ENCODE measurements at places on chromosomes 6 and 20.

GRCh38 chr6:144252259-144252658 lies 32.9 kb upstream of the UTRN start:
- DNase-seq, result no peak

DNA sequence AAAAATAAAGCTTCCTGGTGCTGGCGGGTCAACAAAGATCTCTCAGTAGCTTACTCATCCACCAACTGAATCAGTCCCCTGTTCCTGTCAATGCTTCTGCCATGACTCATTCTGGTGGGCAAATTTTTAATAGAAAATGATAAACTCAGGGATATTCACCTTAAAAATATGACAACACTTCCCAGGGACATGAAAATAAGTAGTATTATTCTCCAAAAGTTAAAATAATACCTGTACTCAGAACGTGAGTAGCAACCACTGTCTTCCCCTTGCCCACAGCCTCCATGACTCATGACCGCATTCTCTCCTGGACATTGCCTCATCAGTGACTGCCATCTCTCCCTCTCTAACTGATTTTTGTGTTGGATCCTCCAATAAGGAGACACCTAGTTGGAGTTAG lies 552.3 kb downstream of the KIF16B start:
- no peak for DNase-seq

DNA sequence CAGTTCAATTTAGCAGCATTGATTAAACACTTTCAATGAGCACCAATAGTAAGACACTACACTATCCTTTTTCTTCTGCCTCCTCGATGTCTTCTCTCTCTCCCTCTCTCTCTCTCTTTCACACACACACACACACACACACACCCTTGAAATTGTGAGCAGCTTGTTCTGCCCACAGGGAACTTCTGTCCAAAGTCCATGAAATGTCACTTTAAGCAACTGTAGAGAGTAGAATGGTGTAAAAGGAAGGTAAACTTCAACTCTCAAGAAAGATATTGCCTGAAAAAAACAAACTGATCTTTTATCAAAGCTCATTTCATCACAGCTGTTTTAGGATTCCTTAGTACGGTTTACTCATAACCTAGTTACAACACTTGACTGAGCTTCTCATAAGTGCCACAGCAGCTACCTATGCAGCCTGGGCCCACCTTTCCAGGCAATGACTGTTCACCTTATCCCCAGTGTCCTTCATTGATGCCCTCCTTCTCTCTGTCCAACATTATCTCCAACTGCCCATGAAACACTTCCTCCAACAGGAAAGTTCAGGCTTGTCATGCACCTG lies 107.0 kb downstream of the TNFRSF21 start:
- DNase-seq, result no peak

GRCh38 chr6:11092668-11093375 lies 812 bp upstream of the SMIM13 start:
- DNase-seq, result peak; percentile 41

- no peak for DNase-seq
These were observed 24.1 kb downstream of the NPEPL1 start for GRCh38 chr20:58716476-58717277.

DNA sequence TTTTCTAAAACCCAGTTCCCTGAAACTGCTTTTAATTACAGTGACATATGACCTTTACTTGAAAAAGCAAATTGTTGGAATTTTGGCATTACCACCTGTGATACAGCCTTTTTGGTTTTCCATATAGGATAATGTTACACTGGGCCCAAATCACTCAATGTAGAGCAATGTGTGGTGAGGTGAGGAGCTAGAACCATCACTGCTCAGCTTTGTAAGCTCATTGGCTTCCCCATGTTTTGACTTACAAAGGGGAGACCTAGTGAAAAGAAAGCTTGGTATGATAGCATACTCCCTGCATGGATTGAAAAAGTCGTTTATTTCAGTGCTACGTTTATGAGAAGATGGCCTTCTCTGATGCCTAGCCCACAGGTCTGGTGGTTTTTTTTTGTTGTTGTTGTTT lies 470.4 kb upstream of the EPHA7 start:
- no peak for DNase-seq

- no peak for DNase-seq
These were observed 96.2 kb downstream of the SESN1 start for GRCh38 chr6:108998485-108998884.

DNA sequence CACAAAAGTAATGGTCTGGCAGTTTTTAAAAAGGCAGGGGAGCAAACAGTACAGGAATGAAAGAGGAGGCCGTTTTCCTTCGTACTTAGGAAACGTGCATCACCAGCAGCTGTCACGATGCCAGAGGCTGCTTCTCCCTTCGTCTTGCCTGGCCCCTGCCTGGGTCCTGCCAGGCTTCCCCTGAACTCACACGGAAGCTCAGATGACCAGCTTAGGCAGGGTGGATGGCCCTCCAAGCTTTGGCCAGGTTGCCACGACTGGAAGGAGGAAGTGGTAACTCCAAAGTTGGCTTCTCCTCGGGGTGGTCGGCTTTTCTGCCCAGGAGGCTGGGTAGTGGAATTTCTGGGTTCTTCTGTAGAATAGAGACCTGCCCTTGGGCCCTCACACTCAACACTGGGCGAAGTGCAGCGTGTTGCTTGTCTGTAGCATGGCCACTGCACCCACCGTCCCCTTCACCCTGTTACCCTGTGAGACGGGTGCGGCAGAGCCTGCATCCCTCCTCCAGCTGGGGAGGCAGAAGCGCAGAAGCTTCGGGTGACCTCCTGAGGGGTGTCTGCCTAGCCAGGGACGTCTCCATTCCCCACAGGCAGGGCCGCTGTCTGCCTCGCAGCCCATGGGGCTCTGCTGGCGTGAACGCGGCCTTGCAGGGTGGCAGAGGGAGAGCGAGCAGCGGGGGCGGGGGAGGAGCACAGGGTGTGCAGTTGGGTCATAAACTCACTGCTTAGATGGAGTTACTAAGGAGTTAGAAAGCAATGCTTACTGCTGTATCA lies 18.4 kb upstream of the RBM38 start:
- DNase-seq, result no peak

DNA sequence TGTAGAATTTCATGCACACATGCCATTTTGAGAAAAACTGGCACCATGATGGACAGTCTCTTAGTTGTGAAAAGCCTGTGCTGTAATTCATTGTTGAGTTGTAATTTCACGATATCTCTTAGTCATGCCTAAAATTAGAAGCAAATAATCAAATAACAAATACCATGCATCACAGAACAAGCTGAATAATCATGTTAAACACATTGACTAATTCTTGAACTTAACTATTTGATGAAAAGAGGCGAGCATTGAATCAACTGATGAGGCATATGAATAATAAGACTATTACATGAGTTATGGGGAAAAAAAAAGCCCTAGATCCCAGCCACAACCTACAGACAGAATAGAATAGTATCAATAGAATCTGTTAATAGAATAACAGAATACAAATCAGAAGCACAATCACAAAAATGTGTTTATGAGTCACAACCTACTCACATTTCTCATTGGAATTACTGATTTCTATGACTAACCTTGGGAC lies 14.2 kb upstream of the RNF217 start:
- no peak for DNase-seq

GRCh38 chr6:7311176-7311575 lies 1.8 kb downstream of the SSR1 start:
- DNase-seq, result no peak

DNA sequence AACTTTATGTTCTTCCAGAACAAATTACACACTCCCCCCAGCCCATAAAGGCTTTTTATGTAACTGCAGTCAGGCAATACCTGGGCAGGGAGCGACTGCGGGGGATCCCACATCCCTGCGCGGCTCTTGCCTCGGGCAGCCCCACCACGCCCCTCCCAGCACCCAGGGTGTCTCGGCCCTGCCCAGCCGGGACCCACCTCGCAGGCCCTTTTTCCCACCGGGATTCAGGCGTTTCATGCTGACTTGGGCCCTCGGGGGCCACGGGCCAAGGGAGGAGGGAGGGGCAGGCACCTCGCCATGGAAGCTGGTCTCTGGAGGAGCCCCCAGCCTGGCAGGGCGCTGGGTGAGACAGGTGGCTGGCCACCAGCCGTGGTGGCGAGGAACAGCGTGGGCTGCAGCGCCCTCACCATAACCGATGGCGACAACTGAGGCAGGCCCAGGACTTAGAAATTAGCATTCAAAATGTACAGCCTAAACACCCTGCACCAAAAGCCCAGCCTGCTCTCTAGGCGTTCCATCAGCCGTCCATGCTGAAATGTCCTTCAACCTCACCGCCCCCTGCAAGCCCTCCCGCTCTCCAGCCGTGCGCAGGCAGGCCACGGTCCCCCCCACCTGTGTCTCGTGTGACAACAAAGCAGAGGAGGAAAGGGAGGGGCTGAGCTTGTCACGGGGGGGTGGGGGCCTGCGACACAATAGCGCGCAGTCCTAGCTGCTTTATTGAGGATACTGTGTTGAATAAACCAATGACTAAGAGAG lies 15.1 kb upstream of the FOXC1 start:
- DNase-seq, result no peak

- no peak for DNase-seq
These were observed 724 bp downstream of the CDKN1A start for GRCh38 chr6:36679043-36679833.

DNA sequence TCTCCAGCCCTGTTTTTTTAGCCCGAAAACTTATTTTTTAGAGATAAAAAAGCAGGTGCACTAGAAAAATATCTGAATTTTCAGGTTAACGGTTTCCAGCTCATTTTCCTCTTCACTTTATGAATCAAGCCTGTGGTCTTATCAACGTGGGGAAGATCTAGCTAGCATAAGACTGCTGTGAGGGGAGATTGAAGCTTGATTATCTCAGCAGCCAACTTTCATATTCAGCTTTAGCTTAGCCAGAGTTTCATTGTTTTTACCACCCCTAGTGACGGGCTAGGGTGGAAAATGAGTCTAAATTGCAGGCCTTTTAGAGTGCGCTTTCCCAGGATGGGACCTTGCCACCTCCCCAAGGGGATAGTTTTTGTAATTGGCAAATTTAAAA lies 11.9 kb upstream of the RBM38 start:
- no peak for DNase-seq

GRCh38 chr6:26576929-26577719 lies 19.6 kb upstream of the ABT1 start:
- no peak for DNase-seq

DNA sequence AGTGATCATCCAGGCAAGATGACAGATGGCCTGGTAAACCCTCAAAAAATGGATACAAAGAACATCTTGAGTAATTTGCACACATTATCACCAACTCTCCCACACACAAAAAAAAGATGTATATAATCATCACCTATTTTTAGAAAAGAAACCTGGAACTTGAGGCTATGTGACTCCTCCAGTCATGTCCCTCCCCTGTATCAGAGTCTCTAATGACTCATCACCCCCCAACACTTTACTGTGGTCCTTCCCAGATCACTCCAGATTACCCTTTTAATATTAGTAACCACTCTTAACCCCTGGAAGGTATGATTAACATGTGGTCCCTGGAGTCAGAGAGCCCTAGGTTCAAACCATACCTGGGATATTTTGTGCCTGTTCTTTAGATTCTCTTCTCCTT lies 144.8 kb downstream of the ZNF217 start:
- no peak for DNase-seq

DNA sequence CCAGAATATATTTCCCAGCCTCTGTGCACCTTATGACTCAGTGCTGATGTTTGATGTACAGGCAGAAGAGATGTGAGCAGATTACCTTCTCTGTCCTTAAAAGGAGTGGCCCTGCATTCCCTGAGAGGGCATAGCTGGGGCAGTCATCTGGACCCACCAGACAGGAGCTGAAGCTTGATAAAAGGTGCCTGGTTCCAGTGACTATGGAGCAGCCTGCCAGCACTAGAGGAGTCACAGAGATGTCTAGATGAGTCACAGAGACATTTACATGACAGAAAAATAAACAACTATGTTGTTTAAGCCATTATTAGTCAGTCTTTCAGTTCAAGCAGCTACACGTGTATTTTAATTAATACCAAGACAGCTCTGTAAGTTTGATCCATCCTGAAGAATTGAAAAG lies 237.1 kb upstream of the MOCS1 start:
- DNase-seq, result no peak

GRCh38 chr20:4861961-4862360 lies 139.3 kb downstream of the SLC23A2 start:
- DNase-seq, result no peak

- DNase-seq, result no peak
These were observed 8.0 kb upstream of the NKX2-2 start for GRCh38 chr20:21521596-21522480.

GRCh38 chr6:6191476-6191875 lies 129.0 kb downstream of the F13A1 start:
- DNase-seq, result no peak

DNA sequence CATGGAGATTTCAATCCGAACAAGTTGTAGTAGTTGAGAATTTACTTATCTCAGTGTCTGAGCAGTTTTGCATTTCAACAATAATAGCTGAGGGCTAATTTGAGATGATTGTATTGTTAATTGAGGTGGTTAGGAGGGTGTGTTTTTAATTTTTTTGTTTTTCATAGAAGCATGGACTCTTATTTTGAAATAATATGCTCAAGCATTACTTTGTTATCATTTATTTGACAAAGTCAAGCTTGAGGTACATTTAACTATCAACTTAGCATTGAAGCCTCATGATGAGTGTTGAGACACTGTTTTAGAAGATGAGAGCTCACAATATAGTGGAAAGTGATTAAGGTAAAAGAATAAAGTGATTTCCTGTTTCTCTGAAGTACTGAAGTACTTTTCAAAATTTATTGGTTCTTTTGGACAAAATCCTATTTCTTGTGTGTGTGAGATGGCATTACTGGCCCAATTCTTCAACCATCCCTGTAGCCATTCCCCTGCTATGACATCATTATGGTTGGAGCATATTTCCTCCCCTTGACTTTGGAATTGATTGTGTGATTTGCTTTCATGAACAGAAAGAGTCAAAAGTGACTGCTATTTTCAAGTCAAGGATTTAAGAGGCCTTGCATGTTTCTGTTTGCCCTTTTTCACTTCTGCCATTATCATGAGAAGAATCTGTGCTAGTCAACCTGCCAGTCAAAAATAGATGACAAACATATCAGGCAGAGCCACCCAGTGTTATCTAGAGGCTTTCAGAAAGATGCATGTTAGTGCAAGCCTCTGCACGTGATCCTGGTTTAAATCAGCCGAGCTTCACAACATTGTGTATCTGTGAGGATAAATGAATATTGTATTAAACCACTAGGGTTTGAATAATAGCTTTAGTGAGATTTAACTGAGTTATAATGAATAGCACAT lies 1112.3 kb upstream of the CITED2 start:
- no peak for DNase-seq

DNA sequence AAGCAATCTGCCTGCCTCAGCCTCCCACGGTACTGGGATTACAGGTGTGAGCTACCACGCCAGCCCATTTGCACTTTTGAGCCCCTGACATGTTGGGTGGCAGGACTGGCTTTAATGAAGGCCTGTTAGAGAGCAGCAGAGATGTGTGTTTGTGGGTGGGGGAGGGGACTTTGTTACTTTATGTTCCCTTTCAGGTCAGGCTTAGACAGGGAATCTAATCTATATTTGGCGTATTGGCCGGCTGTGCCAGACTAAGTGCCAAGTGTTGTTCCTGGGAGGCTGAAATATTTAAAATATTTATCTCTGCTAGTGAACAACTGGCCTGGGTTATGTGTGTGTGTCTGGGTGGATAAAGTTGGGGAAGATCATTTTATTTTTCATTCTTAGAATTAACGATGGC lies 6.1 kb downstream of the GMPR start:
- no peak for DNase-seq
